ENCODE measurements at places on chromosomes 5 and 9.

DNA sequence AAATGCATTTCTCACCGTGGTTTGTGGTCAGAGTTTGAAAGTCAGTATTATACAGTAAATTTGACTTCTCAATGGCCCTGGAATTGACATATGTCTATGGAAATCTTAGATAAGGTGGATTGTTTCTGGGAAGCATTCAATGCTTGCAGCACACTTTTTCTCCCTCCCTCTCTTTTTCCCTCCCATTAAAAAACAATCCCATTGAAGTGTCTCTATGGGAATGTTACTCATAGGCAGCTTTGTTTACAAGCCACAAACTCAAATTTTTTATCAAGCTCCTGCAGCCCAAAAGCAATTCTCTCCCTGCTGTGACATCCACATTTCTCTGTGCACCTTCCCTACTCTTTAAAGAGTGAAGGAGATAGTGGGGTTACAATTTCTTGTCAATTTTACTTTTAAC lies 292.1 kb downstream of the ARRDC3 start:
- DNase-seq, result no peak

GRCh38 chr5:133234273-133234672 lies 182.5 kb downstream of the HSPA4 start:
- no peak for DNase-seq

DNA sequence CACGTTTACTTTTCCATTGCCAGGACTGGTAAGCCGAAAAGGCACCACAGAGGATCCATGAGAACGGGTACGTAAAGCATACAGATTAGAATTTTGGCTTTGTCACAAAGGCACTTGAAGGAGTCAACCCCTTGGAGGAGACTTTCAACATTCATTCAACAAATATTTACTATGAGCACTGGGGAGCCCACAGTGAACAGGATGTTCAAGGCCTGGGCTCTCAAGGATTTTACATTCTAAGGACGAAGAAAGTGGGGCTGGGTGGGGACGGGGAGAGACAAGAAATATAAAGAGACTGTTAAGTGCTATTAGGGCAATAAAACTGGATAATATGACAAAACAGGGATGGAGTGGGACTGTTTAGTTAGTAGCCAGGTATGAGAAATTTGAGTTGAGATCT lies 66.0 kb downstream of the KLF4 start:
- no peak for DNase-seq

GRCh38 chr5:142206801-142207200 lies 98.2 kb downstream of the NDFIP1 start:
- no peak for DNase-seq

- no peak for DNase-seq
Measured at GRCh38 chr9:27627188-27627564, 53.9 kb upstream of the C9orf72 start.

- DNase-seq, result no peak
Measured at GRCh38 chr9:127629468-127630081, 17.5 kb downstream of the STXBP1 start.

- no peak for DNase-seq
Measured at GRCh38 chr5:78738104-78738503, 89.5 kb upstream of the LHFPL2 start.

- no peak for DNase-seq
Measured at GRCh38 chr9:69462394-69462793, 137.4 kb downstream of the ENTREP1 start.

DNA sequence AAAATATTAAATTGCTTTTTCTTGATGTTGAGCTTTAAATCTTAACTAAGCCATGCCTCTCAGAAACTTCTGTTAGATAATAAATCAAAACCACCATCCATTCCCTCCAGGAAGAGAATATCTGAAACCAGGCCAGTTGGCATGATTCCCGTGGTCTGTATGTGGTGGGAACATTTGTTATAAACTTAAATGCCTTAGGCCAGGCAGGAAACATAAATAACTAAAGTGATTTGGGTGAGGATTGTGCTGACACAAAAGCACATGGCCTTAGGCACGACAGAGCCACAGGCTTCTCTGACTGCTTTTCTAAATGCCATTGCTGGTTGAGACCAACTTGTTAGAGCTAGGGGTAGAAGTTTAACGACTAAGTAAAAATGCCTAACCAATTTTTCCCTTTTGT lies 255.9 kb downstream of the GABRG2 start:
- no peak for DNase-seq

DNA sequence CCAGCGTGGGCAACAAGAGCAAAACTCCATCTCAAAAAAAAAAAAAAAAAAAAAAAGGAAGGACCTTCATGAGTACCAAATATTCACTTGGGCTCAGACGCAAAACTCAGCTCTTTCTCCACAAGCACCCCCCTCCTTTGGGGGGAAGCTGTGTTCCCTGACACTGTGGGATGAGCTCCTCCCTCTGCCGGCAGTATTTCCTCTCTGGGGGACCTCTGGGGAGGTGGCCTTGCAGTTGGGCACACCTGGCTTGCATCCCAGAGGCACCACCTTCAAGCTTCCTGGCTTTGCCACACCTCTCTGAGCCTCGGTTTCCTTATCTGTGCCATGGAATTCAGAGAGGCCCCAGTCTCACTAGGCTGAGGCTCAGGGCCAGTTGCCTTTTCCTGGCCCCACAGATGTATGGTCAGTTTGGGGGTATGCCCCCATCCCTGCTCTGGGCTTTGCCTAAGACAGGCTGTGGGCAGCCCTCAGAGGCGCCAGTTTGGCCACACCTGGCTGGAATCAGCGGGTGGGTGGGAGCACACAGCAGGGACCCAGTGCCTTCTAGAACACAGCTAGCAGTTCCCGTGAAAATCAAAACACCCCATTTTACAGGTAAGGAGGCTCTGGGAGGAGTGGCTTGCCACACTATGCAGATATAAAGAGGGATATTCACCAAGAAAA lies 157.5 kb upstream of the IER5L start:
- no peak for DNase-seq

DNA sequence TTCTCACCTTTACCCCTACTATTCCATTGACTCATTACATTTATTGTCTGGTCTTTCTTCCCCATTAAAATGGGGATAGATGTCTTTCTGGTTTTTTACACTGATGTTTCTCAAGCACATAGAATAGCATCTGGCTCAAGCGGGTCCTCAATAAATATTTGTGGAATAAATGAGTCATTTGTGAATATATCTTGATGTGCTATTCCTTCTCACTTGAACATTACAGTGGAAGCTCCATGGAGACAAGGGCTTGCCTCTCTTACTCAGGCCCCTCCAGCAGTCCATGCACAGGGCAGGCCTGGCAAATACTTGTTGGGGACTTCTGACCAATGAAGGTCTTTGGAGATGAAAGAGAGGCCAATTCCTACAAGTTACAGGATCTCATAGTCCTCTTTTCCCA lies 151.7 kb upstream of the TAS2R1 start:
- no peak for DNase-seq

- DNase-seq, result no peak
Measured at GRCh38 chr5:32777222-32777621, 66.1 kb downstream of the NPR3 start.

GRCh38 chr5:67065696-67066095 lies 130.9 kb downstream of the CD180 start:
- DNase-seq, result no peak

GRCh38 chr9:86713970-86714369 lies 233.3 kb downstream of the GAS1 start:
- DNase-seq, result no peak

DNA sequence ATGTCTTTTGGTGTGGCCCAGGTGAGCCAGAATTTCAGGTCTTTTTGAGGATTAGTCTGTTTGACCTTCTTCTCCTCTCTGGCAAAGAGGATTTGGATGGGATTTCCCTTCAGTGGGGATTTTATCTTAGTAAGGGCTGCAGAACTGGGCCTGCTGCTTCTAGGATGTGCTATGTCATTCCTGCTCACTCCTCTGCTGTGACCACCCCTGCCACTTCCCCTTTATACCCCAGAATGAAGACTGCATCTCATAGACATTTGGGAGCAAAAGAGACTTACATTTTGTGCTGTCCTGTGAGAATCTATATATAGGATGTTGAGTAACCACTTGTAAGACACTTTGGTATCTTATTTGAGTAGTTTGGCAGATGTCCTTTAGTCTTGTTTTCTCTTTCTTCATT lies 76.2 kb downstream of the ARHGAP26 start:
- DNase-seq, result no peak

- DNase-seq, result no peak
Measured at GRCh38 chr5:42784132-42784531, 27.5 kb downstream of the CCDC152 start.

DNA sequence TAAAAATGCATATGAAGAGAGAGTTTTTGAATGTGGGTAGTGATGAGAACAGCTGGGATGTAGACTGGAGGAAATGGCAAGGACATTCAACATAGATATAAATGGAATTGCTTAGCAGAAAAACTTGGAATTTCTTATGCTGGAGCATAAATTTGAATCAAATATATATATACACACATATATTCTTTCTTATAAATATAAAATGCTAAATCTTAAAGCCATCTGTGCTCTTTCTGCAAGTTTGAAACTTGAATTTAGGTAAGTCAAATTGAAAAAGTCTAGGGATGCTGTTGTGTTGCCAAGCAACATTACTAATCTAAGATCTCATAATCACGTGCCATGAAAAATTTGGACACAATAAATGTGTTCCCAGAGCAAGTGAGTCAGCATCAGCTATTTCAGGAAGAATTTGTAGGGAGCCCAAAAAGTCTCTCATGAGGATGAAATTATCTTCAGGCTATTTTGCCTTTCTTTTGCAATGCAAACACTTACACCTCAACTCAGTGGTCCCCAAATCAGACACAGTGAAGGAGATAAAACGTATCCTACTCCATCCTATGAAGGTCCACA lies 58.4 kb upstream of the ALDH1A1 start:
- no peak for DNase-seq

DNA sequence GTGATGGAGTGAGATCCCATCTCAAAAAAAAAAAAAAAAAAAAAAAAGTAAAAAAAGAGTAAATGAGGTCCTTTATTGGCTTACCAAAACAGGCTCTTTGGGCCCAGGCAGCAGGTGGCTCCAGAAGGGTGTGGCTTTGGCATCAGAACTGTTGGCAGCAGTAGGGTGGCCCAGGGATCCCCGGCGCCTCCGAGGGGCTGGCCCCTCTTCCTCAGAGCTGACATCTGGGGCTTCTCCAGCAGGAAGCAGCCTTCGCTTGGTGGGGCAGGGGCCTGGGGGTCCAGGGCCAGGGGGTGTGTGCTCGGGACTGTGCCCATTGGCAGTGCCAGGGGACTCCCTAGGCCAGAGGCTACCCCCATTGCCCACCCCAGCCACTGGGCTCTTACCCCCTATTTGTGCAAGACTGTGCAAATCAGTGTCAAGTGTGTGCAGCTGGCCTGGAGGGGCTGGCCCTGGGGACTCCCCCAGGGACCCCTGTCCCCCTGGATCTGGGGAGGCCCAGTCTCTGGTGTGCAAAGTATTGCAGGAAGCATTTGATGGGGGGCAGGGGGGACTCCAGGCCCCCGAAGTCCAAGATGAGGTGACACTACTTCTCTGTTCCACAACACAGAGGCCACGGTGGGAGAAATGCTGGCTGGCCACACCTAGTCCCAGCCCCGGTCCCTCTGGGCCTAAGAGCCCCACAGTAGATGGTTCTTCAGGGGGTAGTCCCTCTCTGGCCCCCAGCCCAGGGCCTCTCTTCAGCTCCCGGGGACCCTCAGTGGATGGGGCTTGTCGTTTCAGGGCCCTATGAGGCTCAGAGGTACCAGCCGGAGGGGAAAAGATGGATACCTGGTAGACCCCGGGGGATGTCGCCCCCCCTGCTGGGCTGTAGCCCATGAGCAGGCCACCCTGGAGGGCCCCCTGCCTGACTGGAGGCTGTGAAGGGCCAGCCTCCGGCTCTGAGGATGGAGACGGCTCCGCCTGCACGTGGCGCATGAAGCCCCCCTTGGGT lies 4.7 kb upstream of the STOML2 start:
- no peak for DNase-seq

DNA sequence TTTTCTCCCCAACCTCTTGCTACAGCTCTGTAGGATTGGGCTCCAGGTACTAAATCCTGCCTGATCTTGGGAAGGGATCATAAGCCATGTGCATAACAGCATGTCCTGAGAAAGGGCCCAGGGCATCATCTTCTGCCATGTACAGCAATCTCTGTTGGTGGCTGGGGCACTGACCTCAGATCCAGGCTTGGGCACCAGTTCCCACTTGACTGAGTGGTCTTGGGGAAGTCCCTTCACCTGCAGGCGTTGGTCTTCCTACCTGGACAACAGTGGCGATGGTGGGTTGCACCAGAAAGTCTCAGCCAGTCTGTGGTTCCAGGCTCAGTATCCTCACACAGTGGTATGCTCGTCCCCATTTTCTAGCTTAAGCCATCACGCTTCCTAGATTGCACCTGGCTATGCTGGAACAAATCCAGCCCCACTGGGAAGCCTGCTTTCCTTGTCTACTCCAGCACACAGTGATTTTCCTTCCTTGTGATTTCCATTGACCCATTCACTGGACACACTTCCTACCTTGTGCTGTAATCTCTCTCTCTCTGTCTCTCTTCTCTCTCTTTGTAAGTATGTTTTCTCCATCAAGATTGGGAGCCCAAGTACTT lies 121.7 kb upstream of the PITX1 start:
- DNase-seq, result no peak

GRCh38 chr9:89525446-89526374 lies 27.8 kb upstream of the SEMA4D start:
- DNase-seq, result no peak

DNA sequence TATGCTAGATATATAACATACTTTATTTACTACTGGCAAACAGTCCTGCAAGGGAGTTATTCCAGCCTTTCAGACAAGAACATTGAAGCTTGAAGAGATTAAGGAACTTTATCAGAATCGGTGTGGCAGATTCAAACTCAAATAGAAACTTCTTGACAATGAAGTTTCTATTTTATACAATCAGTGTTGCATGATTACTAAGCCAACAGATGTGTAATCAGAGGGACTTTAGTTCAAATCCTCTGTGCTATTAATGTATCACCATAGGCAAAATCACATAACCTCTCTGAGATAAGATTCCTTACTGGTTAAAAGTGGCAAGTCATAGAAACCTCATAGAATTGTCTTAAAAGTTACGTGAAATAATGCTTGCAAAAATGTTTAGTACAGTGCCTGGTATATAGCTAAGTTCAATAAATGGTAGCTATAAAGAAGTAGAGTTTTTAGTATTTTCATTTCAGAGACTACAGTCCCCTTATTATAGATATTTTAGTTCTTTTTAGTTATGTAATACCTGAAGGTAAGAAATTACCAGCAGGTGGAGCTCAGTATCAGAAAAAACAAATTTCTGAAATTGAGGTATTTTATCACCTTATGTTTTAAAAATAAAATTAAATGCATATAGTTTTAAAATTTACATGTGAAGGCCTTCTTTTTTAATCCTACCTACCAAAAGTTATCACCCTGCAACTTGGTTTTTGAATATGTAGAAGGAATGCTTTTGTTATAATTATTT lies 172.1 kb downstream of the FER start:
- peak; percentile 35 for DNase-seq

DNA sequence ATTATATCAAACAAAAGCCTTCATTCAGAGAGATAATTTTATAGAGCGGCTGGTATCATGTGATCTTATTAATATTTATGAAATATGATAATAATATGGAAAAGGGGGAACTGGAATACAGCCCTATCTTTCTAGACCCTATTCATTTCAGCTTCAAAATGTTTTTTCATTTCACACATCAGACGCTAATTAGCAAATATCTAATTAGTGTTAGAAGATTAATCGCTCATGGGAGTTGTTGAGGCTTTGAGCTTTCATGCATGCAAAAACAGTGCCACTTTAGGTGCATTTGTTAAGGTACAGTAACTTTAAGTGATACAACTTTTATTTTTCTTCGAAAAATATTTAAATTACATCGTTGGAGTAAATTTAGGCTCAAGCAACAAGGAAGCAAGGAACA lies 751.7 kb upstream of the WWC1 start:
- no peak for DNase-seq

Data from MM.1S (cell line).